Right renal cortex interstitium (tissue), 3 donors: ENCODE measurements at places on chromosomes 4 and X. TPM values are rescaled to one million over a fixed set of nuclear protein-coding genes. Genes with fewer than 3 reads are reported as not detected.

DNA sequence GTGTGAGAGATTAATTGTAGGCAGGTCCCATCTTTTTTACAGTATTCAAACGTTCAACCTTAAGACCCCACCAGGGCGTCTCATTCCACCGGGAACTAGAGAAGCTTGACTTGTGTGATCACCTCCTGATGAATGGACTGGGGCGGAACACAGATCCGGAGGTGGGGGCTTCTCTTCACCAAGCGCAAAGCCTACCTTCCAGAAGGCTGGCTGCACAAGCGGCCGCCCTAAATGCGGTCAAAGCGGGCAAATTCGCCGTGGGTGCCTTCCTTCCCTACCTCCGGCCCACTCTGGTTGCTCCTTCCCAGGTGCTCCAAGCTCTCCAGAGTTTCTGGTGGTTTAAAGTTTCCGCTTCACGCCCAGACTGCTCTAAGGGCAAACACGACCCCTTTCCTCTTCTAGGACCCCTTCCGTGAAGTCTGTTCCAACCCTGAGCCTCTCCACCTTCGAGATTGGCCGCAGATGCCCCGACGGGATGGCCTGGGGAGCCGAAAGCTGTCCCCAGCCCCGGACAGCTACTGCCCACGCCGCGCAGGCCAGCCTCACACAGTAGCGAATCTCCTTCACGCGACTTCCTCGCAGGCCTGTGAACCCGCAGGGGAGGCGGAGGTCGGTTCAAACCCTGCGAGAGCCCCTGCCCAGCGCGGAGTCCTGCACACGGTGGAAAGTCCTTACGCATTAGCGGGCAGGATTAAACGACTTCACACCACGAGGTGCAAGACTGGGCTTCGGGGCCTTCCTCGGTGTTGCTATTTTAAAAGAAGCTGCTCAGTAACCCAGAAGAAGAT, 1.6 kb upstream of the WWC2 start:
- no peak for DNase-seq

DNA sequence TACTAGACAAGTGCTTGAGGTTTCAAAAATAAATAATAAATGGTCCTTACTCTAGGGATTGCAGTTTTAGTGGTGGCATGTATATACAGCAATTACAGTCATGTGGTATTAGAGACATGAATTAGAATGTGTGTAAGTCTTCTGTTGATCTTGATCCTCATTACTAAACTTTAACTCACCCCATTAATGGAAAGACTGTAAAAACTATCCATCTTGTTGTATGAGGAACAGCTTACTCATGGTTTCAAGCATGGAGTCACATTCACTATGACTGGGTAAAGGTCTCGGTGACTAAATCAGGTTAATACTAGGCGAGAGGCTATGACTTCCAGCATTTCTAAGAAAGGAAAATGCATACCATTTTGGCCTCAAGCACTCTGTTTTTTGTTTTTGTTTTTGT, 107.0 kb upstream of the HPGD start:
- no peak for DNase-seq

PLS3 gene
- 323 TPM for polyA plus RNA-seq

C1QTNF7 gene
- polyA plus RNA-seq, result 22.8 TPM

DNA sequence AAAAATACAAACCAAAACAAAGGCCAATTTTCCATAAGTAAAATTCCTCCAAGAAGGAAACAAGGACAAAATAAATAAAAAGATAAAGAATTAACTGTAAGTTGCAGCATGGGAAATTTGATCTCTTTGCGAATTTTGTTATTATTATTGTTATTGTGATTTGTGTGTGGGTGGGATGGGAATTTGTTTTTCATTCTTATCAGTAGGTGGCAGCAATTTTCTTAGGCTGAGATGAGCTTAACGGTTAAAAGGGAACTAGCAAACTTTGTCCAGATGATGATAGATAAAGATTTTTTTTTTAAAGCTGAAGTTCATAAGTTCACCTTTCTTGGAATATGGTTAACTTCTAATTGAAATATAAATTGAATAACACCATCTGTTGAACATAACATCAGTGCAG, 83.2 kb upstream of the IL1RAPL2 start:
- DNase-seq, result no peak
